Stimulated activated CD8-positive, alpha-beta memory T cell treated with anti-CD3 and anti-CD28 coated beads, Interleukin-7, amount 100 ng/mL, for 4 hours (primary cell): ENCODE measurements at places on chromosomes 6 and 20.

DNA sequence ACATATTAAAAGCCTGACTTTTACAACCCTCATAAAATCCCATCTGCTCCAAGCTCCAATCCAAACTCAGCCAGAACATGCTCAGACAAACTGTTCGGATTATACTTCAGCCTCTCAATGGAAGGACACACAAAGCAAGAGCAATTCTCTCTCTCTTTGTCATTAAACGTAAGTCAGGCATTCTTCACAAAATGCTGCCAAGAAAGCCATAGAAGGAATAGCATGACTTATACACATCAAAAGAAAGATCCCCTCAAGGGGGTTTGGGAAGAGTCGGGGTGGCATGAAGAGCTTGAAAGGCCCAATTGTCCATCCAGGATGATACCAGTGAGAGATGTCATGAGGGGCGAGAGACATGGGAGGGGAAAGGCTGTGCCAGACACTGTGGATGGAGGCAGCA lies 268.9 kb downstream of the PREX1 start:
- no peak for DNase-seq

- no peak for DNase-seq
These were observed 43.6 kb downstream of the SOBP start for GRCh38 chr6:107533415-107534059.

DNA sequence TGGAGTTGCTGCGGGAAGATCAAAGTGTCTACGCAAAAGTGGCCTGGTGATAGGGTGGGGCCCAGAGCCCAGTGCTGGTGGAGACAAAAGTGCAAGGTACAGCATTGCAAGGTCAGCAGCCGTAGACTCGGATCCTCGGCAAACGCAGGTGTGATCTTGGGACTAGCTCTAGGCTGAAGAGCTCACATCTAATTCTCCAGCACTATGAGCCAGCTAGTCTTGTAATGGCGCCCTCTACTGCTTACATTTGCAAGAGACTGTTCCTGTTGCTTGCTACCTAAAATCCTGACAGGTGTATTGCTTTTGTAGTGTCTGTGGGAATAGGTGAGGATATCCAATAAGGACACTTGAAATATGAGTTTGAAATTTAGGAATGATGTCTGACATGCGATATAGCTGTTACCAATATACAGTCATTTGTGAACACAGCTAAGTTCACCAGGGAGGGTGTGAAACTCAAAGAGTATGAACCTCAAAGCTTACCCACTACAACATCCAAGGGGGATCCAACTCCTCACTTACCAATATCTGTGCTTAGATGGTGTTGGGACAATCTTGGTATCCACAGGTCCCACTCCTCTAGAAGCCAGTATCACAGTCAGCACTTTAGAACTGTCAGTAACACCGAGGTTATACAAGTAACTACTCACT lies 58.4 kb downstream of the PDE7B start:
- peak; percentile 30 for DNase-seq

DNA sequence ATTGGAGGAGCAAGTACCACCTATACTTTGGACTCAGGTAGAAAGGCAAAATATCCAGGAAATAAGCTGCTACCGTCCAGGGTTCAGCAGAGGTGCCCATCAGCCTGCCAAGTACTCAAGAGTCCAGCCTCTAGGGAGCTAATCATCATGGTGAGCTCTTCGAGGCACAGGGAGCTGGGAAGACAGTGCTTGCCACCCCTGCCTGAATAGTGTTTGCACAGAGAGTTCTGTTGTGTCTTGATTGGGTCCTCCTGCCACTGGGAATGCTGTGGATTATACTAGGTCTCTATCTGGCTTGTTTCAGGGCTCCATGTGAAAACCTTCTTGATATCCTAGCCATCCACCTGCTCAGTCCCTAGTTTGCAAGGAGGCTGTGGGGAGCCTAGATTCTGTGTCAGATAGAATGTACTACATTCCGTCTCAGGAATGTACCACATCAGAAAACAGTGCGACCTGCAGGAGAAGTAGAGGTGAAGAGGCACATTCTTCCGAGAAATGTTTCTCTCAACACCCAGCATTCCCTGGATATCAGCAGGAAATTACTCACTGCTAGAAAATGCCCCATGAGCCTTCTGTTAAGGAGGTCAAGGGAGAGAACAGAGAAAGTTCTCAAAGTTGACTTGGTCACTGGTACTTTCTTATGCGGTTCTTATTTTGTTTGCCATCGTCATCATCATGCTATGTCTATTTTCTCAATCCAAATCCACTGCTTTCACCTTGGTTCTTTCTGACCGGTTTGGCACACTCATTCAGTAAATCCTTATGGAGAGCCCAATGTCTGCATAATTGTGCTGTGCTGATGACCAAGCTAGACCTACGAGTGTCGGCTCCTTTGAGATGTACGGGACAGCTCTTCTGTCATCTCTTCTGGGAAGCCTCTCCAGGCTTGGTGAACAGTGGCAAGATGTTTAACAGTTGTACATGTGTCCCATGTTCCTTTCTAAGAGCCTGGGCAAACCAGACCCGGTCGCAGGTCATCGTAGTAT lies 30.7 kb downstream of the PTPN1 start:
- no peak for DNase-seq

DNA sequence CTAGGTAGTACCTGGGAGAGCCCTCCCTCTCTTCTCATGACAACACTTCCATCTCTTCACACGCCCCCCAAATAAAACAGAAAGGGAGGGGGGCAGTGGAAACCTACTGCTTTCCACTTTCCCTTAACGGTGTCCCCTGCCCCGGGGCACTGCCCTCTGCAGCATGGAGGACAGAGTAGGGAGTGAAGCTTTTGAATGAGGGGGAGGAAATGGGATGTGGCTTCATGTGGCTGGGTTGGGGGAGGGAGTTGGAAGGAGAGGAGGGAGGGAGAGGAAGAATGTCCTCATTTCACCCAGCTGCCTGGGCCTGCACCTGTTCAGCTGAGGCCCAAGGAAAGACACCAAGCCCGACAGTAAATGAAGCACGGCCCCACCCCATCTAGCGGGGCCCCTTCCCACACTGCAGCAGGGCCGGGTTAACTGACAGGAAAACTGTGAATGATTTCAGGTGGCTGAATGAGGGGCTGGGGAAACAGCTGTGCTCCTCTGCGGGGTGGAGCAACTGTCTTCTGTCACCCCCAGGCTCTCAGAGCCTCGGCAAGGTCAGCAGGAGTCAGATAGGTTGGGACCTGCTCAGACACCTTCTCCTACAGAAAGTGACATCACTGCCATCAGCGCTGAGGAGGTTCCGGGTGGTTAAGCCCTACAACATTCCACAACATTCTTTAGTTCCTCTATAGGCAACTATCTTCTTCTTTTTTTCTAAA lies 40.0 kb upstream of the TAF8 start:
- DNase-seq, result no peak

DNA sequence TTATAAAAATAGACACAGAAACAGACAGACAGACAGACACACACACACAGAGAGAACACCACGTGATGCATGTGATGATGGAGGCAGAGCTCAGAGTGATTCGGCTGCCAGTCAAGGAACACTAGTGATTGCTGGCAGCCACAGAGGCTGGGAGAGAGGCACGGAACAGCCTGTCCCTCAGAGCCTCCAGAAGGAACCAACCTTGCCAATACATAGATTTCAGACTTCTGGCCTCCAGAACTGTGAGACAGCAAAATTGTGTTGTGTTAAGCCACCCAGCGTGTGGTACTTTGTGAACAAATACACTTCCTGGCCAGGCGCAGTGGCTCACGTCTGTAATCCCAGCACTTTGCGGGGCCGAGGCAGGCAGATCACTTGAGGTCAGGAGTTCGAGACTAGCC lies 9.5 kb upstream of the PARD6B start:
- DNase-seq, result no peak

DNA sequence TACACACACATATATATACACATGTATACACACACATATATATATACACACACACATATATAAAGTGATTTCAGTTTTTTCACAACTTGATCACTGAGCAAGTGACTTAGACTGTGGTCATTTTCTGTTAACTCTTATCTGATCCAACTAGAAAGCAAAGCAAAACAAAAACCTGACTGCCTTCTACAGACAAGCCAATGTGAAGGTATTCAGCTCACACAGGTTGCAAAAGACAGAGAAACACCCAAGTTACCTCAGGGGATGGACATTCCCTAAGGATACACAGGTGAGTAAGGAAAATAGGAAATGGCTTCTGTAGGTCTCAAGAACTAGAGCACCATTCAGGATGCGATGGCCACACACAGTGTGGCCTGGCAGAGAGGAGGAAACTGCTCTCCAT lies 58.4 kb upstream of the IER3 start:
- no peak for DNase-seq

DNA sequence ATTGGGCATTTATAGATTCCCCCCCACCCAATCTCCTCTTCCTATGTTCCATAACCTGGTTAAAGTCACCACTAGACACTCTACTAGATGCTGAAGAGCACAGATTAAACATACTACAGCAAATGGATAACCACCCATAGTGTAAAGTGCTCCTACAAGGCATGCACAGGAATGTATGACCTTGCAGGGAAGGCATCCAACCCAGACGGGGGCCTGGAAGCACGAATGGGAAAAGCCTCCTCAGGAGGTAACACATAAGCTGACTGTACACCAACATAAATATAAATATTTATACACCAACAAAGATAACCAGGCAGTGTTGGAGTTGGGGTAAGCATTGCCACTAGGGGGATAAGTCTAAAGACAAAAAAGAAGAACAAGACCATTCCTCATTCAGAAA lies 691.7 kb downstream of the GRIK2 start:
- DNase-seq, result no peak

DNA sequence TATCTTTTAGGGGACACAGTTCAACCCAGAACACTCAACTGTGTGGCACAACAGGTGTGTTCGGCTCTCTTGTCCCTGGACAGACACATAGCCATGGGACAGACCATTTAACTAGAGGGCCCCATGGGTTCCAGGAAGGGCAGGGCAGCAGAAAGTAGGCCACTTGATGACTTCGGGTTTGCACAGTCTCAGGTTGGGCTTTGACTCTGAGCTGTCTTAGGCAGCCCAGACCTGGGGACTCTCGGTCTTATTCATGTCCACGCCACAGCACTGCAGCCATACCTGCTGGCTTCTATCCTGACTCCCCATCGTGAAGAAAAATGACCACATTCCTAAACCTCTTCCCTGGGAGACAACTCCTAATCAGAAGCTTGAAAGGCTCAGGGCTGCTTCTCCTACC lies 146.1 kb upstream of the AKAP12 start:
- DNase-seq, result no peak

- no peak for DNase-seq
These were observed 69.5 kb upstream of the LGSN start for GRCh38 chr6:63389191-63389844.

- no peak for DNase-seq
These were observed 266.0 kb upstream of the CITED2 start for GRCh38 chr6:139640448-139640847.

DNA sequence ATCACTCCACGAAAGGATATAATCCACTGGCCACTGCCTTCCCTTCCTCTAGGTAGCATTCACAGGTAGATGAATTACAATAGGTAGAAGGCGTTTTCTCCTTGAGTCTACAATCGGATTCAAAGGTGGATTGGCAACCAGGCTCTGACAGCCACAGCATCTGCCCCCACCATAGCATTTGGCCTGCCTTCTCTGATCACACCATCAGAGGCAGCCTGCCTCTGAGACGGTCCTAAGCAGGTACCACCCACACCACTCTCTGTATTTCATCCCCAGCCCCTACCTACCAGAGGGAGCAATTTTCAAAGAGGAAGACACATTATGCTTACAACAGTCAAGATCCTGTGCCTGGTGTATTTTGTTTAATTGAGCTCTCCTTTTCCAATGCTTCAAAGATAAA lies 210.5 kb upstream of the SPTLC3 start:
- no peak for DNase-seq

DNA sequence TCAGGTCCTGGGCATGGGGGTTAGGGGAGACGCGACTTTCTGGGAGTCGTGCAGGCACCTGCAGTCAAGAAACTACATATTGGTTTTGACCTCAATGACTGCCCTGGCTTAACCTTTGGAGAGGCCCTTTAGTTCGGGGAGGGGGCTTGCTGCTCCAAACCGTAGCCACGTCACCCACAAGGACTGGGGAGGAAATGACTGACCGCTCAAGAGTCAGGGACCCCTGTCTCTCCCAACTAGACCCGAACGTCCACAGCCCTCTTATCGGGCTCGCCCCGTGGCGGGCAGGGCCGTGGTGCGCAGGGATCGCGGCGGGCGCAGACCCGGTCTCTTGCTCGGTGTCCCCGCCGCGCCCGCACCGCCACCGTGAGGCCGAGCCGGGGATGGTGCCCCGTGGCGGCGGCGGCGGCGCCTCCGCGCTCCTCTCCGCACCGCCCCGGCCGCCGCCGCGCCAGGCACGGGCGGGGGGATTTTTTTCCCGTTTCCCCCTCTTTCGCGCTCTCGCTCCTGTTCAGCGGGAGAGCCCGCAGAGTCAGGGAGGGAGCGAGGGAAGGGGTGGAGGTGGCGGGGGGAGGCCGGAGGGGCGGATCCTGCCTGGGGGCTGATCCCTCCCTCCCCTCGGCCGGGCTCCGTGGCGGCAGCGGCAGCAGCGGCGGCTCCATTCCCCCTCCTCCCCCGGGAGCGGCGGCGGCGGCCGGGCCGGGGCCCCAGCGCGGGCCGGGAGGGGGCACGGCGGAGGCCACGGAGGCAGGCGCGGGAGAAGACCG lies at the start of gene BRPF3:
Gene BRPF3 (plus strand): TSS at position 632 of the 767 bp plus-strand sequence. CDS start 3,579 bp downstream, outside the sequence.
- peak; percentile 71 for DNase-seq

- no peak for DNase-seq
These were observed 25.4 kb downstream of the ZMYND8 start for GRCh38 chr20:47330933-47331708.

- peak; percentile 24 for DNase-seq
These were observed 117.0 kb downstream of the ERMARD start for GRCh38 chr6:169868458-169868857.

DNA sequence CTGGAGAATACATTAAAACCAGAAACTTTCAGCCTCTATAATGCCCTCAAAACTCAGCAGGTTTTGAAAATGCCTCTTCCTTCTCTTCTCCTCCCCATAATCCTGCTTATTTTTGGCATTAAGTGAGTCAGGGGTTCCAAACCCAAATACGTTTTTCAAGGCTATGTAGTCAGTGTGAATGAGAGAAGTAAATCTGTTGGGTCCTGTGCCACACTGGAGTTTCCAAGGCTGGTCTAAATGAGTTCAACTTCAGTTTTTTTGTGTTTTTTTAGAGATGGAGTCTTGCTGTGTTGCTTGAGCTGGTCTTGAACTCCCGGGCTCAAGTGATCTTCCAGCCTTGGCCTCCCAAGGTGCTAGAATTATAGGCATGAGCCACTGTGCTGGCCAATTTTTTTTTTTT lies 20.9 kb downstream of the PTPRA start:
- DNase-seq, result no peak
